Activated CD4-positive, CD25-positive, alpha-beta regulatory T cell (primary cell): ENCODE measurements at places on chromosomes 7 and 10.
A peak's percentile ranks its signal among the peaks of the same experiment; 100 is the strongest.

GRCh38 chr7:158616050-158616449 lies 28.4 kb upstream of the PTPRN2 start:
- DNase-seq, result no peak

DNA sequence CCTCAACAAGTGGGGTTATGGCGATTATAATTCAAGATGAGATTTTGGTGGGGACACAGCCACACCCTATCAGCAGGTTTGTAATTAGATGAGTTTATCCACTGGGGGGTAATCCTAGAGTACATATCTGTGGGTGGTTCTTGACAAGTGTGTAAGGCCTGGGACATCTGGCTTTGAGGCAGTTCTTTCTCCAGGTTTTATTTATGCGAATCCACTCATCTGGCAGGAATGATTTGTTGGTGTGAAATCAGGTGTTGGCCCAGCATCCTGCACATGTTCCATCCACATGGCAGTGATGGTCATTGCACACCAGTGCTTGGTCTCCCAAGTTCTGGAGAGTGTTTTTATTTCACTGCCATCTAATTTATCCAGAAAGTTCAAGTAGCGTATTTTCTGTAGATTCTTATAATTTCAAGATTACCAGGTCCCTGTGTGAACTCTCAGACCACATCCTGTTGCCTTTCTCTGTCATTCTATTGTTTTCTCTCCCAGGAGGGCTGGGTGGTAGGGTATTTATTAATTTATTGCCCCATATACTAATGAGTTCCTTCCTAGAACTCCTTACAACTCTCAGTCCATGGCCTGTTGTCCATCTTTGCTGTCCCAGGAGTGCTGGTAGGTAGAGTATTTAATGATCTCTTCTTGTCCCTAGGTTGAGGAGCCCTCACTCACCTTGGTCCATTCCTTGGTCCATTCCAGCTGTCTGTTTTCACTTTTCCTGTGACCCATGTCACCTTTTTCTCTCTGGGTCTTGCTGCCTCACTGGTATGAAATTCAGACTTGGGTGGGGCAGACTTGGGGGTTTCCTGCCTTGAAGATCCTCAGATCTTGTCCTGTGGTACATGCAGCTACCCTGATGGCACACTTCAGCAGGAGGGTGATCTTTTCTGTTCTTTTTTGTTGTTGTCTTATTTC lies 10.4 kb downstream of the RALA start:
- DNase-seq, result no peak

DNA sequence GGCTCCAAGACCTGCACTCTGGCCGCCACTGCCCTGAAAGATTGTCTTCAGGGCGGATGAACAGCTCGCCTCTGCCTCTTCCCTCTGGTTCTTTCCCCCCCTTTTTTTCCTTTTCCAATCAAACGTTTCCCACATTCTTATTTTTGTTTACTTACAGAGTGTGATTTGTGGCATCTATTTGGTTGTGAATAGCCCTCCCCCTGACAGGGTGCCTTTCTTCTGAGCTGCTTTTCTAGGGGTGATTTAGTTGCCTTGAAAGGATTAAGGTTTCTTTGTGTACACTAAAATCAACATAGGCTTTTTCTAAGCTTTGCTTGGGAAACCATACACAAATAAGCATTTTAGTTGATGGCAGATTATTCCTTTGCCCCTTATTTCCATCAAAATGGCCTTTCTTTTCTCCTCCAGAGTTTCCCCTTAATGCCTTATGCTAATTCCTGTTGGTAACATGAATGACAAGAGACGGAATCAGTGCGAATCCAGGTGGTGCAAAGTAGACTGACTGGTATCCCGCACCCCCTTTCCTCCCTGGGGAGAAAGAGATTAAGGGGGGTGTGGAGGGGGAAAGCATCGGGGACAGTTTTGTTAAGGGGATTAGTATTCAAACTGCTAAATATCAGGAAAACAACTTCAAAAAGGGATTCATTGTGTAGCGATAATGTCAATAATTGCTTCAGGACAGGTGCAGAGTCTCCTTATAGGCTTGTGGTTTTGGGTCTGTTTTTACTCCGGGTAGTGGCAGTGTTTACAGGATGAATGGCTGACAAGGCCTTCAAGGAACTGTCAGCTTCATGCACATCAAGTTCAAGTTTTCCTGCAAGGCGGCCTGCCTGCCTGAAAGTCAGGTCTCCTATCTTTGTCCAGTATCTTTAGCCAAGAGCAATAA lies 431.6 kb upstream of the GALNT17 start:
- DNase-seq, result no peak

DNA sequence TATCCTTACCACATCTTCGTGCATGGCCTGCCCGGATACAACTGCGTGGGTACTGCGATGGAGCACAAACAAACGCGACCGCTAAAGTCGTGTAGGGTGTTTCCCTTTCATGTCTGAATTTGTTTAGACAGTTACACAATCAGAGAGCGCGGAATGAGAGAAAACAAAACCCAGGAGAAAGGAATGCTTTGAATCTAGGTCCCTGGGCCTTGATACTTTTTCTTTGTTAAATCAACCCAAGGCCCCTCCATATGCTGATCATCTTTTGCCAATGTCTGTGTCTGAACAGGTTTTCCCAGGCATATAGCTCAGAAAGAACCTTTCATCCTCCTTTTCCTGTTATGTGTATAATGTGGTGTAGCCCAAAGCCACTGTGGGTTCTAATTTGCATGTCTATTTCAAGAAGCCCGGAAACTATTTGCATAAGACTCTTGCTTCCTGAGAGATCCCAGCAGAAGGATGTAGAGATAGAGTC lies 145.8 kb downstream of the FRMD4A start:
- DNase-seq, result no peak

DNA sequence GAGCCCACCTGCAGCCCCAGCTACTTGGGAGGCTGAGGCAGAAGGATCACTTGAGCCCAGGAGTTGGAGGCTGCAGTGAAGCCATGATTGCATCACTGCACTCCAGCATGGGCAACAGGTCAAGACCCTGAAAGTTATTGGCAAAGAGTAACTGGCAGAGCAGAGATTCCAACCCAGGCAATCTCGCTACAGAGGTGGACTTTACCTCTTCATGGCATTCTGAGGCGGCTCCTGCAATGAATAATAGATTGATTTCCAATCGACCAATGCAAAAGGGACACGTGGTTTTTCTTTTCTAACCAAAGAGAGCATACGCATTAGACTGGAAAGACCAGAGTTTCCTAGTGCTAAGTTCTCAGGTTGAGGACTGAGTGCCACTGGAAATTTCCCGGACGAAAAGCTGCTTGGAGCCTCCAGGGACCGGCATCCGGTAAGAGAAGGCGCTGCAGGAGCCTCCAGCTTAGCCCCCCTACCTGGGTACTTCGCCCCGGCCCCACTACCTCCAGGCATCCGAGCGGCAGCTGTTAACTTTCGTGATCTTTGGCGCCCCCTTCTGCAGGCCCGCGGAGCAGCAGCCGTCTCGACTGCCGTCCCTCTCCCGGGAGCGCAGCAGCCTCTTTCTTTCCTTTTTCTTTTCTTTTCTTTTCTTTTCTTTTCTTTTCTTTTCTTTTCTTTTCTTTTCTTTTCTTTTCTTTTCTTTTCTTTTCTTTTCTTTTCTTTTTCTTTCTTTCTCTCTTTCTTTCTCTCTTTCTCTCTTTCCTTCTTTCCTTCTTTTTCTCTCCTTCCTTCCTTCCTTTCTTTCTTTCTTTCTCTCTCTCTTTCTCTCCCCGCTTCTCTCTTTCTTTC lies 4.1 kb downstream of the MBLAC1 start:
- peak; percentile 63 for DNase-seq

- no peak for DNase-seq
Measured at GRCh38 chr7:138097064-138097741, 20.9 kb downstream of the AKR1D1 start.

DNA sequence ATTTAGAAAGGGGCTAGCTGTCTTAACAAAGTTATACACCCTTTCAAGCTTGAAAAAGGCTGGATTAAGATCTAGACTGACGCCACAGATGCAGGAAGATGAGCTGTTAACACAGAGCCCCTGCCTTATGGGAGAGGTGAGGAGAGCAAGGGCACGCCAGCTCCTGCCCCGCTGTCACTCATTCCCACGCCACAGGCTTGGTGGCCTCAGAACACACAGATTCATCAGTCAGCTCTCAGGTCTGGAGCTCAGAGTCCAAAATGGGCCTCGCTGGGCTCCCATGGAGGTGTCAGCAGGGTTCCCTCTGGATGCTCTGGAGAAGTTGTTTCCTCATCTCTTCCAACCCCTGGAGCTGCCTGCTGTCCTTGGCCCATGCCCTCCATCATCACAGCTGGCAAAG lies 554.2 kb downstream of the TCERG1L start:
- DNase-seq, result no peak

DNA sequence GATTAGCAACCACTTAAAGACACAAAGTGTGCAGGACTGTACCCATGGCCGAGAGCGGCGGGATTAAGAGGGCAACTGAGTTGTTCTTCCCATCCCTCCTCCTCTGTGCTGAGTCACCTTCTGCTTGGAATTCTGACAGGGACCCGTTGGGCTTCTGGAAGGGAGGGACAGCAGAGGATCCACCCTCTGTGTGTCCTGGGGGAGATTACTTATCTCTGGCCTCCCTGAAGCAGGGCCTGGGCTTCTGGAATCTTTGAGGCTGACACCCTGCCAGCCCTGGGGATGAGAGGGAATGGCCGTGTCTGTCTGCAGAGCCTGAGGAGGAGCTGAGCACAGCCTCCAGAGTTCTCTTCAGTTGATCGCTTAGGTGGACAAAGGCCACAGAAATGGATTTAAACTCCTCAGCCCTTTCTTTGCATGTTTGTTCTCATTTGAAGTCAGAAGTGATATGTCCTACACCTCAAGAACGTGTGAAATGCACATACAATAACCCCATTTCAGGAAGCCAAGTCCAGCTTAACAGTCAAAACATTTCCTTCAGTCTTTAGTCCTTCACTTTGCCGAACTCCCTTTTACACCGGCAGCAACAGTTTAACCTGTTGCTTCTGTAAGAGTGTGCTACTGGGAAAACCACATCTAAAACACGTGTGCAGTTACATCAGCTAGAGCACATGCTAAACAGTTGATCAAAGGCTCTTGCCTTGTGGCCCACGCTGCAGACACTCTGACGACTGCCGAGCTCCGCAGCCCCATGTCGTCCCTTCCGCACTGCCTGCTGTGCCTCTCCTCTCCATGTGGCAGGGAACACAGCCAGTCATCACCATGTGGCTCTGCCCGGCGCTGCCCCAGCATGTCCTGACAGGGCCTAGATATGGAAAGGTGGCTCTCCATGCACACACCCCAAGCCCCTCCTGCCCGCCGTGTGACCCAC lies 55.7 kb downstream of the IKZF1 start:
- peak; percentile 41 for DNase-seq

DNA sequence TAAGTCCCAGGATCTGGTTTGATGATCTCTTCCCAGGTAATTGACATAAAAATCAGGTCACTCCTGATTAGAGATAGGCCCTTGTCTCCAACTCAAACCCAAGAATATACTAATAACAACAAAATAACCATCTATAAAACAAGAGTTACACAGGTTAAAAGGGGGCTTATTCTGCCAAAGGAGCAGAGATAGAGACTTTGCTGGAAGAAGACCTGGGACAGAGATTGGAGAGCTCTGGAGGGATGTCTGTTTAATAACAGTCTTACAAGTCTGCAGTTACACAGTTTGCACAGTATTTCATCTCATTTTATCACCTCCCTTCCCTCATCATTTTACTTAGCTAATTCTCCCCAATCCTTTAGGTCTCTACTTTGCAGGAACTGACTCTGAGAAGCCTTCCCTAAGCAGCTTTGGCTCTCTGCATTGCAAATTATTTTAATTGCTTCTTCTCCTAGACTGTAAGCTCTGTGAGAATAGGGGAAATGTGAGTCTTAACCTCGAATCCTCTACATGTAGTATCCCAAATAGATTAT lies 3.7 kb upstream of the ZNF438 start:
- no peak for DNase-seq

DNA sequence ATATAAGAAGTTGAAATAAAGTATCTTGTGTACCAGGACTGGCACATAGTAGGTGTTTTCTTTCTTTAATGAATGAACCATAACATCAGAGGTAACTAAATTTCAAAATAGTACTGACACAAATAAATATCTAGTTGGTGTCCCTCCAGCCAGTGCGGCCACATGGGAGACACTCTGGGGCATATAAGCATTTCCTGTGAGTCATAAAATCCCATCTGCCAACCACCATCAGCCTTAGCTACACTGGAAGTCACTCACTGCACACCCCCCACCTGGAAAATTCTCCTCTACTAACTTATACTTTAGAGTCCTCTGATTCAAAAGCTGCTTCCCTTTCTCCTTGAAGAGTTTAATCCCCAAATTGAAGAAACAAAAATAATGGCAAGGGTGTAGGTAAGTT lies 32.5 kb downstream of the DYDC1 start:
- DNase-seq, result no peak

GRCh38 chr10:34759161-34759836 lies 55.8 kb downstream of the PARD3 start:
- DNase-seq, result no peak

DNA sequence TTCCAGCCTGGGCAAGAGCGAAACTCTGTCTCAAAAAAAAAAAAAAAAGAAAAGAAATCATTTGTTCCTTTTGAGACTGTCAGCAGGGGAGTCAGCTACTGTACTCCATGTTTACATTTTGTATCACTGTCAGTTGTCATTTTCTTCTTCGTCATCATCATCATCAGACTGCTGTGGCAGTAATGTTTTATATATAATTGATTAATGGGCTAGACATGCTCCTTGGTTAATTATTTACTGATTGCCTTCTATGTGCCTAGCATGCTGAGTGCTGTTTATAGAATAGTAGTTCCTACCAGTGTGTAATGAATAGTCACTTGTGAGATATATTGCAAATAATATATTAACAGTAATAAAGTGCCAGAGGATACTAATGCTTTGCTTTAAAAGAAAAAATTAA lies 50.5 kb downstream of the VCL start:
- no peak for DNase-seq

- DNase-seq, result no peak
Measured at GRCh38 chr7:2824678-2825461, 19.2 kb downstream of the GNA12 start.

- DNase-seq, result no peak
Measured at GRCh38 chr10:78976825-78977755, 91.7 kb upstream of the ZMIZ1 start.

GRCh38 chr10:8404721-8405120 lies 350.2 kb downstream of the GATA3 start:
- DNase-seq, result no peak

- DNase-seq, result no peak
Measured at GRCh38 chr10:24992512-24993133, 23.3 kb downstream of the ENKUR start.

- DNase-seq, result no peak
Measured at GRCh38 chr10:127186813-127187212, 9.6 kb downstream of the INSYN2A start.

GRCh38 chr7:39606352-39606751 lies 17.0 kb upstream of the RALA start:
- DNase-seq, result no peak

GRCh38 chr10:122349758-122350369 lies 24.6 kb upstream of the PLEKHA1 start:
- no peak for DNase-seq

DNA sequence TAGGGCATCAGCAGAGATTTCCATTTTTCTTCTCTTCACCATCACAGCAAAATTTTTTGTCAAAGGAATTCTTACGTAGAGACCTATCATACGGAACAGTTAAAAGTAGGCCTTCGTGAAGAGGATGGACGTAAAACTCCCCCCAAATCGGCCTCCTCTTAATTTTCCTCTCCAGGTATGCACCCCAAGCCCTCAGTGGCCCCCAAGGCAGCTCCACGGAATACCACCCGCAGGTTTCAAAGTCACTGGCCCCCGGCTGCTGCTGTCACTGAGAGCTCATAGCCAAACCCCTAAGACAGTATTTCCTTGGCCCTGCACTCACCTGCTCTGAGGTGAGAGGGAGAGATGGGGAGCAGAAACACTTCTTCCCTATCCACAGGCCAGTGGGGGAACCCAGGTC lies 8.8 kb downstream of the PODXL start:
- no peak for DNase-seq

- no peak for DNase-seq
Measured at GRCh38 chr7:131816391-131817007, 260.1 kb upstream of the PODXL start.
